ENCODE measurements at places on chromosomes 5 and 9.

DNA sequence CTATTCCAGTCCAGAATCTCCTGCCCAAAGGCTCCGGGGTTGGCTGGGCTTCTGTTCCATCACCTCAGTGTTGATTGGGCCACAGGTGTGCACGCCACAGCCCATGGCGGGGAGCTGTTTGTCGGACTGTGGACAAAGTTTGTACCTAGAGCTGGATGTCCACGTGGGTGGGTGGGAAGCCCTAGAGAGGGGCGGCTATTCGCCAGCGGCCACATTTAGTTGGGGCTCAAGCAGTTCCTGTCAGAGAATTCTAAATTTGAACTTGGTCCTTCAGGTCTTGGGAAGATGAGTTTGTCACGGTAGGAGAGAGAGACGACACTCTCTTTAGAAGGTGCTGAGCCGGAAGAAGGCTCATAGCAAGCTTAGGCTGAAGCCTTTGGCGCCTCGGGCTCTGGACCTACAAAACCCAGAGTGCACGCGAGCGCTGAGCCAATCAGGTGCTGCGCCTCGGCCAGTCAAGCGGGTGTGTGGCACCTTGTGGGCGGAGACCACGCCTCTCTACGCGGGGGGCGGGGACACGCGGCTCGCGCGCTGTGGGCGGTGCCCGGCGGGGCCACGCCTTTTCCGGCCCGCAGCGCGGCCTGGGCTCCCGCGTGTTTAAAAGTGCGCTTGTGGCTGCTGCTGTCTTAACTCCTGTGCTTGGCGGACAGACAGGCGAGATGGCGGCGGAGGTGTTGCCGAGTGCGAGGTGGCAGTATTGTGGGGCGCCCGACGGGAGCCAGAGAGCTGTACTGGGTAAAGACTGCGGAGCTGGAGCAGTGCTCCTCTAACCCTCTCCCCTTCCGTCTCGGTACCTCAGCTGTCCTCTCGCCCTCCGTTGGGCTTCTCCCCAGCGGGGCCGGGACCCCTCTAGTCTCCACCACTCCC, at the start of gene POLR1E:
Gene POLR1E (plus strand): TSS at position 560 of the 867 bp plus-strand sequence. CDS start 100 bp downstream, at position 660.
- peak; percentile 98 for DNase-seq

DNA sequence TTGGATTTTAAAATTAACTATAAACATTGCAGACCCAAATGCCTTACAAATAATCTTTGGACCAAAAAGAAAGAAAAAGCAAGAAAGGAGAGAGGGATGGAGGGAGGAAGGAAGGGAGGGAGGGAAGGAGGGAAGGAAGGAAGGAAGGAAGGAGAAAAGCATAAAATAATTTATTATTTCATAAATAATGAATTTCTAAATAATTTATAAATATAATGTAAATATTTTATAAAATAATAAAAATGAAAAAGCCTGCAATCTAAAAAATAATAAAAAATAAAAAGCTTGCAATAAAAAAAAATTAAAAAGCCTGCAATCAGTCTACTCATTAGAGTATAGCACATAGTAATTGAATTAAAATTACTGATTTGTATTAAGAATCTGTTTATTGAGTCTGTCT, 614.3 kb downstream of the ISL1 start:
- DNase-seq, result no peak

DNA sequence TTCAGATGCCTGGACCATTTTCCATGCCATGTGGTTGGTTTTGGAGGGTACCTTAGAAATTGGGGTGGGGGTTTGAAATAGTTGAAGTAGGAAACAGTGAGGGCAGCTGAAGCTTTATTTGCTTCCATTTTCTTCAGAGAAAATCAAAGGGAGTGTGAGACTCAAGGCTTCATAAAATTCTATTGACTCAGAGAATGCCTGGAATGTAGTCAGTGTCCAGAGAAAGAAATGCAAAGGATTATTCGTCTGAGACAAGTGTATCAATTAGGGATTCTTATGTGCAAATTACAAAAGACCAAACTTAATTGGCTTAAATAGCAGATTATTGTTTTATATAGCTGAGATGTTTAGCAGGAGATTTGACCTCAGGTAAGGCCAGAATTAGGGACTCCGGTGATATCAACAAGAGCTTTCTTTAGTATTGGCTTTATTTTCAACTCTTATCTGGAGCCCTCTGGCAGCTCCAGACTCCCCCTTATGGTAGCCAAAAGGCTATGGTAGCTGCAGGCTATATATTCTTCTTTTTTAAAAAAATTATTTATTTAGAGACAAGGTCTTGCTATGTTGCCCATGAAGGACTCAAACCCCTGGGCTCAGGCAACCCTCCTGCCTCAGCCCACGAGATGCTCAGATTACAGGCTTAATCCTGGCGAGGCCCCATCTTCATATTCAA, 38.9 kb downstream of the PTTG1 start:
- DNase-seq, result no peak

DNA sequence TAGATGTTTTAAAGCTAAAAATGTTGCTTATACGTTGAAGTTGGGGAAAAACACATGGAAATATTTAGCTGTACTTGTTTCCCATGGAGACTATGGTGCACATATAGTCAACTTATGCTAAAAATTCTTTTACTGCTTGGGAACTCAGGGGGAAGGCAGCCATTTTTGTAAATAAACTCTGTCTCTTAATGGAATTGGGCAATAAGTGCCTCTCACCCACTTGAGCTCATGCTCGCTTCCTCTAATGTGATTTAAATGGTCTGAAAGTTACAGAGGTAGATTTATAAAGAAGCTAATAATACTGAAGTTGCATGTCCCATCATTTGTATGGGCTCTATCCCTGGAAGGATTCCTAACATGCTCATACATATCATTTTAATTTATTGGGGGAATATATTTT, 523.8 kb downstream of the RASEF start:
- no peak for DNase-seq

GRCh38 chr5:34606101-34606500, 50.0 kb upstream of the RAI14 start:
- no peak for DNase-seq

- no peak for DNase-seq
These were observed 3.9 kb upstream of the LMX1B start for GRCh38 chr9:126609711-126610388.

DNA sequence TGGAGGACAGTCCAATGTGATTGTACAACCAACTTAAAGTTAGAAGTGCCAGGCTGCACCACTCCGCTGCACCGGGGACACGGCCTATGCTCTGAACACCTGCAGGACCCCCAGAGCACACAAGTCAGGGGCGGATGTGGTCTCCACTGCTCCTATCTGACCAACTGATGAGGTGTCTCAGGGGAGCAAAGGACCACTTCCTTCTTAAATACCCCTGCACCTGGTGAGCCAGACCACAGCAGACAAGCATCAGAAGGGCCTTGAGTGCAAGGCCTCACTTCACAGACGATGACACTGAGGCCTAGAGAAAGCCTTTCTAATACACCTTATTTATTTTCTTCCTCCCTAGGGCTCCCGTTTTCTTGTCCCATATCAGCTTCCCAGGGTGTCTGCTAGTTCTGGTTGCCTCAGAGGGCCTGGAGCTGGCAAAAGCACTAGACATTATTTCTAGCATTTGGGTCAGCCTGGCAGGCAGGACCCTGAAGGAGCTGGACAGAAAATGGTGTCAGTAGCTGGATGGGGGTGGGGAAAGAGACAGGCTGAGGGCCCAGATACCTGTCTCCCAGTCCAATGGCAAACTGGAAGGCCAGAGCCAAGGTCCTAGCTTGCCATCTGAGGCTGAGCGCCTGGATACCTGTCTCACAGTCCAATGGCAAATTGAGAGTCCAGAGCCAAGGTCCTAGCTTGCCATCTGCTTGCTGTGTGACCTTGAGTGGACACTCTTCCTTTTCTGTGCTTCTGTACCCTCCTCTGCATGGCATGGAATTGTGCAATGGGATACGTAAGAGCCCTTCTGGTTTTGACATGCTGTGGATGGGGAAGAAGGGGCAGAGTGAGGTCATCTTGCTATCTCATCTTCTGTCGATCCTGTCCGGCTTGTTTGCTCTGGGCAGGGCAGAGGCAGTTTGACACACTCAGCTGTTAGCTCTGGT, 9.0 kb downstream of the CCDC69 start:
- peak; percentile 51 for DNase-seq

- DNase-seq, result no peak
These were observed 168.6 kb downstream of the CARTPT start for GRCh38 chr5:71887680-71888079.

DNA sequence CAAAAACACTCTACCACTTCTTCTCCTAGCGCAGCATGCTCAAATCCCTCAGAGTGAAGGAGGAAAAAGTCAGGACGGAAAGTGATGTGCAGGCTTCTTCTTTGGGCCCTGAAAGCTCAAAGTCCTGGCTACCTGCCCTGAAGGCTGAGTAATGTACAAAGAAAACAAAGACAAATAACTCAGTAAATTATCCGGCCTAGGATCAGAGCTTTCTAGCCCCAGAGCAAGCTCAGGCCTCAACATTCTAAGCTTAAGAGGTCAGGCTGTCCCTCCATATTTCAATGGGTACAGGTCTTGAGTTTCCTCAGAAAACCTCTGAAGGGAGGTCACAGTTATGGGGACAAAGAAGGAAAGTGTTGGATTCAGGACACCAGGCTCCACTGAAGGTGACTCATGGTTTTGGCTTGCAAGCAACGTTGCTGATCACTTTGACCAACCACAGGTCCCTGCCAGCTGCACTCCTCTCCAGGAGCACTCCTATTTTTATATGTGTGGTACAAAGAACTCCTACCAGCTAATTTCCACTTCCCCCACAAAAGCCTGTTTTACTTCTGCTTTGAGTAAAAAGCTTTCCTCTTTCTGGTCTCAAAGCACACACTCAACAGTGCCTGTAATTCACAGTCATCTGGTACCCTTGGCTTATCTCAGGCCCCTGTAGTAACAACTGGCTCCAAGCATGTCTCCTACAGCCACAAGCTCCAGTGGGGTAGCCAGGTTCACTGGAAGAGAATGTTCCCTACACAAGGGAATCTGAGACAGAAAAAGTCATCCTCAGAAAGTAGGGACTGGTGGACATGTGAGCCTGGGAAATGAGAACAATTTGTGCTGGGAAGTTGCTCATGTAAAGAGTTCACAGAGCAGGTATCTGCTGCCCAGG, 115.7 kb downstream of the UGCG start:
- peak; percentile 55 for DNase-seq

DNA sequence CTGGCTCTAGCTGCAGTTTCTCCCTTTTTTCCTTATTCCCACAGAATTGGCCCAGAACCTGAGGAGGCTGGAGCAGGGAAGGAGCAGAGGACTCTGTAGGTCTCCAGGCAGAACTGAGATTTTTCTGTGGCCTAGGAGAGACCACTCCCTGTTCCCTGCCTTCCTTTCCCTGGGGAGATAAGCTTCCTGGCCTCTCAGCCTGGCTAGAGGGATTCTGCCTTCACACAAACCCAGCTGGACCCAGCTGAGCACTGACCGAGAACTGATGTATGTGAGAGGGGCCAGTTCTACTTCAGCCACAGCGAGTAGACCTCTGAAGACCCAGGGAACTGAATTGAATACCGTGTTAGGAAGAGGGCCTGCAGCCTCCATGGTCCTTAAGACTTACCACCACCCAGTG, 48.0 kb downstream of the RUSC2 start:
- DNase-seq, result no peak

DNA sequence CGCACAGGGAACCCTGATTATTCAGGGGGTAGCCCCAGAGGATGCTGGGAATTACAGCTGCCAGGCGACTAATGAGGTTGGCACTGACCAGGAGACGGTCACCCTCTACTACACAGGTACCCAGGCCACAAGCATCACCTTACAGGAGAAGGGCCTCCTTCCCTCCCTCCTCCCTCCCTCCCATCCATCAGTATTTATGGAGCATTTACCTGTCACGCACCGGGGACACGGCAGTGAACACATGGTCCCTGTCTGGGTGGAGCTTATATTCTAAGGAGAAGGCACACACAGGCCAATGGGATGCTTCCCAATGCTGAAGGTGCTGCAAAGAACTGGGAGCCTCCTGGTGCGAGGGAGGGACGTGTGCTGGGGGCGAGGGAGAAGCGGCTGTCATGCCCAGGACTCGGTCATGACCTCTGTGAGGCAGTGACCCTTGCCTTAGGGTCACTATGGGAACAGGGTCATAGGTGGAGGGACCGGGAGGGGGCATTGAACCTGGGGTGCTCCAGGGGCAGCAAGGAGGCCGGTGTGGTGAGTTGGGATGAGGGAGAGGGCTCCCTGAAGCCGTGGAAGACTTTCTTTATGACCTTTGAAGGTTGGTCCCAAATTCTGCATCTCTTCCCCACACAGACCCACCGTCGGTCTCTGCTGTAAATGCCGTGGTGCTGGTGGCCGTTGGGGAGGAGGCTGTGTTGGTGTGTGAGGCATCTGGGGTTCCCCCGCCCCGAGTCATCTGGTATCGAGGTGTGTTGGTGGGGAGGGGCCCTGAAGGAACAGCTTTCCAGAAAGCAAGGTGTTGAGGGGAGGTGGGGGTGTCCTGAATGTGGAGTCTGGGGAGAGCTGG, 41.5 kb downstream of the HMCN2 start:
- DNase-seq, result no peak

Data from left lobe of liver (tissue), 2 donors.